CD4-positive, alpha-beta T cell treated with Interleukin-6 for 4 hours (primary cell): ENCODE measurements at places on chromosomes 2 and 18.
A peak's percentile ranks its signal among the peaks of the same experiment; 100 is the strongest.

DNA sequence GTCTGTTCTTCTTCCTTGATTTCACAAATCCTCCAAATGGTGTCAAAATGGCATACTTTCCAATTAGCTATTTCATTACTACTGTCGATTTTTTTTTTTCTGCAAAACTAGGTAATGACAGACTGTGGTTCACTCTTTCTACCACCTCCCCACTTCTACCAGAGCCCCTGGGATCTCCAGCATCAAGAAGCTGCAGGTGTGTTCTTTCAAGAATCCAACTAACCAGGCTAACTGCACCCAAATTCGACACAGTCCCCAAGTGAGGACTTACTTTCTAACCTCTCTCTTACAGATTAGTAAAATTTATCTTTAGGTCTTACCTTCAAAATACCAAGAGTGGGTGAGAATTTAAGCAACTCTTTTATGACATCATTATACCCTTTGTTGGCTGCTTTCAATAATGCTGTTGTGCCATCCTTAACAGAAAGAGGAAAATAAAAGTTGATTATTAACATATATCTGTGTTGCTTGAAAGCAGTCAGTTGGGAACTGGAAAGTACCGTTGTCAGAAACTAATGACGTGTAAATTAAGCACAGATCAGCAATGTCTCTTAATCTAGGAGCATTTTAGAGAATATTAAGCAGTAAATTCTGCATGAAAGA lies 31.2 kb upstream of the NPC1 start:
- DNase-seq, result no peak

DNA sequence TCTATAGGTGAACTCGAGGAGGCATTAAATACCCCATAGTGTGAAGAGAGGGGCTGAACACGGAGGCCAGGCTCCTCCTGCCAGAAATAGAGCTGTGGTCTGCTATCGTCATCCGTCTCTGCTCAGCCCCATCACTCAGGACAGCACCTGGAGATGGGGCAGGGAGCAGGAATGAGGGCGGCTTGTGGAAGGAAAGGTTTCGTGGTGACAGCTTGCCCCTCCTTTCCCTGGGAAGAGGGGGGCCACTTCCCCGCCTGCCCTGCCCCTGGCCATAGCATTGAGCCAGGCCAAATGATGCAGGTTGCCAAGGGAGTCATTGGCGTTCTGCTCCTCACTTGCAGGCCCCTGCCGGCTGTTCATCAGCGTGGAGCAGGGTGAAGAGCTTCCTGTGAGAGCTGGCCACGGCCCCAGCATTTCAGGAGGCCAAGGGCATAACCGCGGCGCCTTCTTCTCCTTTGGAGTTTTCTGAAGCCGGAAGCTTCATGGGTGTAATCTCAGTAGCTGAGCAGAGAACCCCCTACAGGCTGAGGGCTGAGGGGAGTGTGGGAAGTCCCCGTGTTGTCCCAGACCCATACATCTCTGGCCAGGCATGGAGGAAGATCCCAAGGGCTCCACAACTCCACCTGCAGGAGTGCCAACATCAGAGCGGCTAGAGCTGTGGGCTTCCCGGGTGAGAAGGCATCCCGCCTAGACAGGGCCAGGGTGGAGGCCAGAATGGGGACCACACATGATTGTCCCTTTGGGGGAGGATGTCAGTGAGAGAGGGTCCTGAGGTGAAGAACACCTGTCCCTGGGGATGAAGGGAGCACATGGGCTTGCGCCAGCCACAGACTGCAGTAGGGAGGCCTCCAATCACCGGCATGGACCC lies 112.5 kb upstream of the GLI2 start:
- no peak for DNase-seq

DNA sequence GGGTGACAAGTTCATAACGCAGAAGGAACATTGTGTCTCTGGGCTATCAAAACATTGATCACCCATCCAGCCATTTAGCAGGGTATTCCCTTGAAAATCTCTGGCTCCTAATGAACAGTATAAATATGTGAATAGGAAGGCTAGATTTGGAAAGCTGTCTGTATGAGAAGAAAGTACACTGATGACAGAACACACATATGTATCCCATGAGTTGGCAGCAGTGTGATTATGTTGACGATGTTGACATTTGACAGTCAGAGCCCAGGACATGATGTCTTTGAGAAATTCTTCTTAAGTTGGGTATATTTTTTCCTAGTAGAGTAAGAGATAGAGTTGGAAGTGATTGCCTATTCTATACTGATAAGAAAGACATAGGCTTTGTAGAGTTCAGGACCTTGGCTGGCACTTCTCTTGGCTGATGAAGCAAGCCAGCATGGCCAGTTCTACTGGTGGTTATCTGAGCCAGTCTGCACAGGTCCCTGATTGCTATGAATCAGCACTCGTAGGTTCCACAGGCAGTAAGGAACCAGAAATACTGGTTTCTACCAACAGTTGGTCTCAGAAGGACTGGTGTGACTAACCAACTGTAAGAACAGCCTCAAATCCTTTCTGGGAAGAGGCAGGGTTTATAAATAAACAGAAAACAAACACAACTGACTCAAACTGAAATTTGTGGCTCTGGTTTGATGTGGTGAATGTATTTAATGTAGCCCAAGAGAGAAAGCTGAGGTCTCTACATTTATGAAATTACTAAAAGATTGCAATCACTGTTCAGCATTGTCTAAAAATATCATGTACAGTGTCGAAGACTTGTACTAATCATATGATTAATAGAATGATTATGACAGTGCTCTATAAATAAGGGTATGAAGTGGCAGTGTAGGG lies 43.9 kb upstream of the RAPH1 start:
- no peak for DNase-seq

DNA sequence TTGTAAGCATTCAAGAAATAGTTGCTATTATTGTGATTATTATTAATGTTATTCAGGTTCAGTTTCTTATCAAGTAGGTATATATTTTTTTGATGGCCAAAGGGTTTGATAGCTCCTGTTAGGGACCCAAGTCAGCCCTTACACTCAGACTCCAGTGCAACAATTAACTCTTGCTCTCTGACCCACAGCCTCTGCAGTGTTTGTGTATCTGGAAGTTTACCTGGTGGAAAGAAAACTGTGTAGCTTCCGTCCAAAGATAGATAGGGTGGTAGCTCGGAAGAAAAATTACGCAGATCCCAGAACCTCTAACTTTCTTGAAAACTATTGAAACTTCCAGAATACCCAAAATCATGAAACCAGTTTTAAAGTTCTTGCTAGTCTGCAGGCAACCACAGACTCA lies 58.6 kb upstream of the IGFBP2 start:
- DNase-seq, result no peak

GRCh38 chr2:126858436-126858835 lies 40.3 kb upstream of the TEX51 start:
- DNase-seq, result no peak

- DNase-seq, result peak; percentile 28
Measured at GRCh38 chr2:72915907-72916742, 1.2 kb upstream of the EMX1 start.

DNA sequence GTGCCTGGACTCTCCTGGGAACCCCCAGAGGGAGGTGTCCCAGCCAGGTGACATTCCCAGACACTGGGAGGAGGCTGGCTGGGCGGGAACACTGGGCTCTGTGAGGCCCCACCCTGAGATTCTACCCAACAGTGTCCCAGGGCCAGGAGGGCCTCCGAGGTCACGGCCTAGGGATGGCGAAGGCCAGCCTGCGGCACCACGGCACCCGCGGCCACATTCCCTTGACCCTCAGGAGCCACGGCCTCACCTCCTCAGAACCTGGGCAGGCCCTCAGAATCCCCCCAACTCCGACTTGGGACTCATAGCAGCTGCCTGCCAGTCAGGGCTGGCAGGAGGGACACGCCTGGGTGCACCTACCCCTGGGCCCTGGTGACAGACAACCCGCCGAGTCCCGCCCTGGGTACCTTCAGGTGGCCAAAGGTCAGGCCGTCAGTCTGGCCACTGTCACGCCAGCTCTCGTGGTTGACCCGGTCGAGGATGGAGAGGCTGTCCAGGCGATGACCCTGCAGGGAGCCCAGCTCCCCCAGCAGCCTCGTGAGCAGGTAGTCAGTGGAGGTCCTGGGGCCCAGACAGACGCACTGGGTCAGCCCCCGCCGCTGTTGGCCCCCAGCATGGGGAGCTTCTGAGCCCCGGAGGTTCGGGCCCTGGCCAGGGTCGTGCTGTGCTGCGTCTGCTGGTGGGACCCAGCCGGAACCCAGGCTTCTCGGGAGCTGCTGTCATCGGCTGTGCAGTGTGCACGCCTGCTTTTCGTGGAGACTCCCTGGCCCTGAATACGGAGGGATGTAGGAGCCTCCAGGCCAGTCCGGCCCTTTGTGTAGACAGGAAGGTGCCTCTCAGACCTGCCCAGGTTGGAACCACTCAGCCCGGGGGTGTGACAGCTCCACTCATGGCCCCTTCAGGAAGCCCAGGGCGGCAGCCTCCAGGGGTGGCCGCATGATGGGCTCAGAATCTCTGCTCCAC lies 6.1 kb downstream of the MAB21L4 start:
- DNase-seq, result no peak

DNA sequence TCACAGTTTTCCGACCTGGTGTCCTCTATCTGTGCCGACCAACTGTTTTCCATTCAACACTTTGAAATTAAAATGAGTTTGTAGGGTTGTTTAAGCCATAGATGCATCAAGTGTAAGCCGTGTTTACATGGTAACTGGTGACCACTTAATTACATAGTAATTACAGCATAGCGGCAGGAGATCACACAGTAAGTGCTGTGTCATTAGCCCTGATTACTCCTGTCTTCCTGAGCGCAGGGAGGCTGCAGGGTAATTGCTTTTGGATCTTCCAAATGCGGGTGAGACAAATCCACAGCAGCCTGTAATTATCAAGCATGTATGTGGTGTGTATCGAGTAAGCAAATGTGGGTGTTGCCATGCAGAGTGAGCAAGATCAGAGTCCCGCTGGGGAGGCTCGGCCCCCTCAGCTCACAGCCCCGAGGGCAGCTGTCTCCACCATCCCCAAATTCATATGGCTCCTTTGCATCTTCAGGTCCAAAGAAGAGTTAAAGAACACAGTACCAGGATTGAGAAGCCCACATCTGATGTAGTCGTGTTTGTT lies 71.5 kb upstream of the HDAC4 start:
- no peak for DNase-seq

DNA sequence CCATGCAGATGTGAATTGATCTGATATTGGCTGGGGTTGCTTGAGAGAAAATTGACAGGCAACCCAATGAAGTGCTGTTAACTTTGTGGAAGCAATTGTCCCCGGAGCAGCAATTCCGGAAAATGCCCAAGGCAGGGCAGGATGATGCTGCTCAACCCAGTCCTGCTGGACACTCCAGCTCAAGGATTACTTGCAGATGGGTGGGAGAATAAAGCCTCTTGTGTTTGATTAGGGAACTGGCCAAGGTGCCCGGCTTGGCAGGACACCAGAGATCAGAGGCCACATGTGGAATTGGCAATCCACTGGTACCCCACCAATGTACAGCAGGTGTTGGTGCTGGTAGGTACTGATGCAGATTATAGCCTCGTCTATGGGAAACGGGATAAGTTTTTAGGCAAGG lies 12.3 kb upstream of the C2orf42 start:
- no peak for DNase-seq

- no peak for DNase-seq
Measured at GRCh38 chr2:159755788-159756187, 42.2 kb downstream of the CD302 start.

- no peak for DNase-seq
Measured at GRCh38 chr2:37617119-37617892, 54.1 kb downstream of the CDC42EP3 start.

DNA sequence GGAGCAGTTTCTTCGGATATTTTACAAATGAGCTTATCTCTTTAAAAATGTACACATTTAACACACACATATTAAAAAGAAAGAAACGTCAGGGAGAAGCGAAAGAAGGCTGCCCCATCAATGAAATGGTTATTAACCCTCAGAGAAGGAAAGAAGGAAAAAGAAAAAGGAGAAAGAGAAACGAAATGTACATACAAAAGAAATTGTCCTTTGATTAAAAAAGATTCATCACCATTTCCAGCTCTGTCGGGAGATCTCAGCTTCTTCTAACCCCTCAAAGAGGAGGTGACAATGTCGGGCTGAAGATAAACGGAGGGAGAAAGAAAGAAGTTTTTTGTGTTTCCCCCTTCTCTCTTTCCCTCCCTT lies 1.5 kb downstream of the IKZF2 start:
- no peak for DNase-seq

GRCh38 chr2:58730764-58731487 lies 489.8 kb upstream of the FANCL start:
- DNase-seq, result no peak

- DNase-seq, result no peak
Measured at GRCh38 chr2:171726847-171727450, 39.7 kb downstream of the DYNC1I2 start.

DNA sequence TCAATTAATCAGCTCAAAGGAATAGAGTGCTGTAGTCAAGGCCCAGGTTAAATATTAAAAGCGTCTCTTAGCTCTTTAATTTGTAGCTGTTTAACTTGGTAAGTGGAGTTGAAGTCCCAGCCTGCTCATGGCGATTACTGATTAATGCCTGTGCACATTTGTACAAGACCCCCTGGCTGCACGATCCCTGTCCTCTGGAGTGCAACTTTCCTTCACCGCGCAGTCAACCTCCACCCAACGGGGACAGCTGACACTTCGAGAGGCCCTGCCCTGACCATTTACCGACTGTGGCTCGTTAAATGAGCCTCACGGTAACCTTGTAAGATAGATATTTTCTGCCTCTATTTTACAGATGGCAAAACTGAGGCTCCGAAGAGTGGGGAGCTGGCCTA lies 5.5 kb upstream of the CYS1 start:
- DNase-seq, result no peak

- no peak for DNase-seq
Measured at GRCh38 chr2:181890271-181890670, 1.3 kb upstream of the ITPRID2 start.

DNA sequence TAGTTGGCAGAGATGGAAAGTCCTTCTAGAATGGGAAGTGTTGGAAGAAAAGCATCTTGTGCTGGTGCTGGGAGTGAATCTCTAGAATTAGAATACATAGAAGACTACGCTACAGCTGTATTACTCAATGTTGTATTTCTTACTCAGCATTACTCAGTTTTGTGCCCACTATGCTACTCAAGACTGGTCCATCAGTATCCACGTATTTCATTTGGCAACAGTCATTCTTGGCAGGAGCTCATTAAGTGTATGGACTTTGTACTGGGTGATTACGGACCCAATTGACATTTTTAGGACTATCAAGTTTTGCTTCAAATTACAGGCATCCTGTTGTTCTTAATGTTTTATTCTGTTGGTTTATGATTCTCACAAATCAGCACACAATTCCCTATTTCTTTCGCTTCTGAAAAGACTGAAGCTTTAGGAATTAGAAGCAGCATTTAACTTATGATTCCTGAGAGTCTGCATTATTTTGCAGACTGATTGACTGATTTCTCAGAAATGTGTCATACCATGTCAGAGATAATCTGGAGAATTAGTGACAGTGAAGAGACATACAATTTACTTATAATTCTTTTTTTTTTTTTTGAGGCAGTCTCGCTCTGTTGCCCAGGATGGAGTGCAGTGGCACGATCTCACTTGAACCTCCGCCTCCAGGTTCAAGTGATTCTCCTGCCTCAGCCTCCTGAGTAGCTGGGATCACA lies 136.9 kb downstream of the MYO3B start:
- no peak for DNase-seq

GRCh38 chr2:29056452-29056851 lies 17.9 kb downstream of the PCARE start:
- no peak for DNase-seq
